Stomach (tissue), 19 donors: ENCODE measurements at places on chromosomes 1 and 21. TPM values are rescaled to one million over a fixed set of nuclear protein-coding genes. Genes with fewer than 3 reads are reported as not detected.

DNA sequence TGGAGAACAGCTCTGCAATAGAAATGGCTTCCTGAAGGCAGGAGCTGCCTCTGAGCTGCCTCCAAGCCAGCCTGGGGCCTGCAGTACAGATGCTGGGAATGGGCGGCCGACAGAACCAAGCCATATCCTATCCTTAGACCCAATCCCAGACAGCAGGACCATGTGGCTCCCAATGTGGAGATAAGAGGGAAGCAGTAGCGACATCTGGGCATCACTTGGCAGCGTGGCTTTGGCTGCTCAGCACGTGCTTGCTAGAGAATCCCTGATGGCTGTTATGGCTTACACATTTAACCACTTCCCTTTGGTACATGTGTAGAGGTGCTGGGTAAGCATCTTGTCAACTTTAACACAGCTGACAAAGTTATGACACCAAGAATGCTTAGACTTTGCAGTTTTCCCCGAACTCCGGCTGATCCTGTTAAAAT lies 87.7 kb downstream of the MAN1C1 start:
- DNase-seq, result no peak

- DNase-seq, result no peak
Measured at GRCh38 chr1:151711044-151711800, 5.4 kb downstream of the CELF3 start.

- DNase-seq, result no peak
Measured at GRCh38 chr21:35619184-35619583, 441.1 kb downstream of the SETD4 start.

DNA sequence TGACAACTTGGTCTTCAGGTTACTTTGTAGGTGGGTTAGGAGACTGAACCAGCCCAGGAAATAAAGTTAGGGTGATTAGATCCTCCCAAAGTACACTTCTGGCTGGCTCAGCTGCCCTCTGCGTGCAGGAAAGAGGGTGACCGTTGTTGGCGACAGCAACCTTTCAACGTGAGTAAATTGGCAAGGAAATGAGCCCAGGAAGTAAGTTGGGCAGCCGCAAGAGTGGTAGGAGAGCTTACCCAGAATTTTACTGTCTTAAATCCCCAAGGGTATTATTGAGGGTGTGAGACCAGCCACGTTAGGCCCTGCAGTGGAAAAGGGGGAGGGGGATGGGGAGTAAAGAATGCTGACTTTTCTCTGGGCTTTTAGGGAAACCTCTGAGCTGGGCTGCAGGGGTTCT lies 1.6 kb downstream of the TENT5C start:
- DNase-seq, result peak; percentile 72

Gene OR14K1
- total RNA-seq, result not detected

Gene MRAP
- total RNA-seq, result 0.55 TPM
